ENCODE measurements at places on chromosomes 1 and 21.

DNA sequence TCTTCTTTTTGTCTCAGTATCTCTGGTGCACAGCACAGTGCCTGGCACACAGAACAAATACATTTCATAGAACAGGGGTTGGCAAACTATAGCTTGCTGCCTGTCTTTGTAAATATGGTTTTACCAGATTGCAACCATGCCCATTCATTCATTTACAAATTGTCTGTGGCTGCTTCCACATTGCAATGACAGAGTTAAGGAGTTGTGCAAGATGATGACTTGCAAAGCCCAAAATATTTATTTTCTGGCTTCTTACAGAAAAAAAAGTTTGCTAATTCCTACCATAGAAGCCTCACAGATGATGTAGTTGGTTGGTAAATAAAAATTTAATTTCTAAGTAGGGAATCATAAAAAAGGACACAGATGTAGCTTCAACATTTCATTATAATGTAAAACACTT, 11.2 kb upstream of the HMGB4 start:
- no peak for DNase-seq

DNA sequence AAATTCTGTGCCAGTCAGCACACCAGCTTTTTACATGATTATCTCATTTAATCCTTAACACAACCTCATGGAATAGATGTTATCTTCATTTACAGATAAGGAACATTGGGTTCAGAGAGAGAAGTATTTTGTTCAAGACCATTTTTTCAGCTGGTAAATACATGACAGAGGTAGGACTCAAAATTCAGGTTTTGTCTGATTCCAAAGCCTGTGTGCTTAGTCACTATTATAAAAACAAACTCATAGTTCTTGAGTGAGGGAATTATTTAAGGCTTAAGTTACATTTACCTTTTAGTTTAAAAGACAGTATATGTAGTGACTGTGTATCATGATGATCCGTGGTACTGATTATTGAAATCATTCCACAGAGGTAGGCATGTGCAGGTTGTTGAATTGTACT, 125.2 kb downstream of the MAGI3 start:
- no peak for DNase-seq

DNA sequence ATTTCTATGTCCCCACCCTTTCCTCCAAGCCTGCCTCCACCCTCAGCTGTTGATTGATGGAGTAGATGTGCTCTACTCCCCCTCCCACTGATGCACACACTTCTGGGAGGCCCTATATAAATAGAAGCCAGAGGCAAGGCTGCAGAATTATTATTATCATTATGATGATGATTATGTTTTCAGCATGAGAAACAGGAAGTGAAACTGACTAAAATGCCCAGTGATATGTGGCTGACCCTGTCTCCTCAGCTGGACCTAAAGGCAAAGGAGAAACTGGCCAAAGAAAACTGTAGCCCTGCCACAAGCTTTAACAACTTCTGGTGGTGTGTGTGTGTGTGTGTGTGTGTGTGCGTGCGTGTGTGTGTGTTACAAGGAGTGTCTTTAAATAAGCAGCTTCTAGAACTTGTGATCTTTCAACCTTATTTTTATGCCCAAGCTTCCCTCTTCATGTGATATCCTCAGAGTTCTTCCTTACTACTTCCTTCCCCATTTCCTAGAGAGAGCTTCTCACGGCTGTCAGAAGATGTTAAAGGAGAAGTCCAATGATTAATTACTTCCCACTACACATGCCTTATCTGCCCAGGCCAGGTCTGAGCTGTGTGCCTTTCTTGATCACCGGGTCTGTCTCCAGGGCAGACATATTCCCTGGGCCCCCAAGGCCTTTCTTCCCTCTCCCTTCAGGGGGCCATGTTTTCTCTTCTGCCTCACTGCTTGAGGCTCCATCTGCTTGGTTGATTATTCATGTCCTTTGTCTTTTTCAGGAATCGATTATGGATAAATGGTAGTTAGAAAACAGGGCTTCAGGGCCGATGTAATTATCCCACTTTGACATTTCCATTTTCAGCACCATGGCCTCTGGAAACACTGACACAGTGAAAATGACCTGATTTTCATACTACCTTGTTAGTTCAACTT, 11.6 kb upstream of the MAPKAPK2 start:
- DNase-seq = no peak

DNA sequence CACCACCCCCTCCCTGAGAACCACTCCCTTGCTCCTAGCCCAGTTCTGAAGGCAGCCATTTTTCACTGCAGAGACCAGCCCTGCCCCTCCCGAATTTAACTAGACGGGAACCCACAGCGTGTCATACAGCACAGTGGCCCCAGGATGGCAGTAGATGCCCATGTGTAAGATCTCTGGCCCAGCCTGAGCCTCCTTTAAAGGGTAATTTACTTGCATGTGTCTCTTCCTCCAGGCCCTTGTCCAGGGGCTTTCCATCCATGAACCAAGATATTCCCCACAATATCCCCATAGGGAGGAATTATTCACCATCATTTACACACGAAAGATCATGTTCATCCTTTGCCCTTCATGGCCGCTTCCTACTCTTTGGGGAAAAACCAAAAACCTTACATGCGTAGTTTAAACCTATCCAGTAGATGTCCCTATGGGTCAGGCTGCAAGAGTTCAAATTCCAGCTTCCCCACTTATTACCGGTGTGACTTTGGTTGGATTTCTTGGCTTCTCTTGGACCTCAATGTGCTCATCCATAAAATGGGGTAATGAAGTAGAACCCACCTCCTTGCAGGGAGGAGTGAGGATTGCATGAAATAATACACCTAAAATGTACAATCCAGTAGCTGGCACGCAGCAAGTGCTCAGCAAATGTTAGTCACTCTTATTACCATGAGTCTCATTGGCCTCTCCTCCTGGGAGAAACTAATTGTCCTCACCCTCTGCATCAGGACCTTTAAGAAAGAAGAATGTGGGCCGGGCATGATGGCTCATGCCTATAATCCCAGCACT, 4.0 kb upstream of the LACTBL1 start:
- peak; percentile 73 for DNase-seq

- DNase-seq = no peak
Observed at GRCh38 chr21:37560385-37560784, 193.8 kb downstream of the DYRK1A start.

DNA sequence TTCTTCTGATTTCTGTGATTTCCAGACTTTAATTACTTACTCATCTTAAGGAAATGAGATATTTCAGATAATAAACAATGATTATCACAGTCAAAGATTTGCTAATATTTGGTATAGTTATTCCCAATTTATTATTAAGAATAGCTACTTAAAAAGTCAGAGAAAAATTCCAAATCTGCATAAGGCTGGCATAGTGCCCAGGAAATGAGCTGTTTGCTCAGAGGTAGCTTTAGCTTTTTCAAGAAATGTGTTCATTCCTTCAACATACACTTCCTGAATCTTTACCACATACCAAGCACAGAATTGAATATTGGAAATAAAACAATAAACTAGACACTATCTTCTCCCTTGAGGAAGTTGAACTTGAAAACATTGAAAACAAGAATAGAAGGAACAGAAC, 44.3 kb upstream of the KCNK1 start:
- no peak for DNase-seq

DNA sequence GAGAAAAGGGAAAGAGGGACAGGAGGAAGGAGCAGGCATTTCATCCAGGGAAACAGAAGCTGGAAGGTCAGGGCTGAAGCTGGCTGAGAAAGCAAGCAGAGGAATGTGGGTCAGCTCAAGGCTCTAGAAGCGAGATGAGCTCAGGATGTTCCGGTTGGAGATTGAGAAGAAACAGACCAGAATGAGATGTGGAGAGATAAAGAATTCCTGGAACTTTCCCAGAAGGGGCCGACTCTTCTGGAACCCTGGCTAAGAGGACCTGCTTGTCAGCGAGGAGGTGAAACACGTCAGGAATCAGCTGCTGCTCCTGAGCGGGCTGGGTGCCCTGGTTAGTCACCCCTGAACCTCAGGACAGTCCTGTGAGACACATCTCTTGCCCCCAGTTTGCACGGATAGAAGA, 75.9 kb downstream of the HUNK start:
- DNase-seq = no peak

- DNase-seq = no peak
Observed at GRCh38 chr1:64065571-64065970, 137.9 kb upstream of the UBE2U start.

- no peak for DNase-seq
Observed at GRCh38 chr1:1026599-1027413, 6.9 kb downstream of the AGRN start.

GRCh38 chr1:222071387-222071786, 329.5 kb upstream of the DUSP10 start:
- DNase-seq = no peak

GRCh38 chr1:232334811-232335210, 295.1 kb downstream of the SIPA1L2 start:
- DNase-seq = no peak

DNA sequence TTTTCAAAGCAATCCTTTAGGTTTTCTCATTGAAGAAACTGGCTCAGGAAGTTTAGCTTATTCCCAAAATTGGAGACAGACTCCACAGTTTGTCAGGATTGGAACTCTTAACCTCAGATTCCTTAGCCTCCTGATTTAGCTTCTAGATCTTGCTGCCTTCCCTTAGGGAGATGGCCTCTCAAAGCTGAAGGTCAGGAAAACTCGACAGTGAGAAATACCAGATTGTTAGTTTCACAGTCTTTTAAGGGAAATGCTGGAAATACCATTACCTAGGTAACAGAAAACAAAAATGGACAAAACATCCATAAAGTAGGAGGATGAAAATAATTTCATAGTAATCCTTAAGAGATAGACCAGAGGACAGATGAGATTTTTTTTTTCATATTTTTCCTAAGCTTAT, 7.8 kb downstream of the RASAL2 start:
- no peak for DNase-seq

DNA sequence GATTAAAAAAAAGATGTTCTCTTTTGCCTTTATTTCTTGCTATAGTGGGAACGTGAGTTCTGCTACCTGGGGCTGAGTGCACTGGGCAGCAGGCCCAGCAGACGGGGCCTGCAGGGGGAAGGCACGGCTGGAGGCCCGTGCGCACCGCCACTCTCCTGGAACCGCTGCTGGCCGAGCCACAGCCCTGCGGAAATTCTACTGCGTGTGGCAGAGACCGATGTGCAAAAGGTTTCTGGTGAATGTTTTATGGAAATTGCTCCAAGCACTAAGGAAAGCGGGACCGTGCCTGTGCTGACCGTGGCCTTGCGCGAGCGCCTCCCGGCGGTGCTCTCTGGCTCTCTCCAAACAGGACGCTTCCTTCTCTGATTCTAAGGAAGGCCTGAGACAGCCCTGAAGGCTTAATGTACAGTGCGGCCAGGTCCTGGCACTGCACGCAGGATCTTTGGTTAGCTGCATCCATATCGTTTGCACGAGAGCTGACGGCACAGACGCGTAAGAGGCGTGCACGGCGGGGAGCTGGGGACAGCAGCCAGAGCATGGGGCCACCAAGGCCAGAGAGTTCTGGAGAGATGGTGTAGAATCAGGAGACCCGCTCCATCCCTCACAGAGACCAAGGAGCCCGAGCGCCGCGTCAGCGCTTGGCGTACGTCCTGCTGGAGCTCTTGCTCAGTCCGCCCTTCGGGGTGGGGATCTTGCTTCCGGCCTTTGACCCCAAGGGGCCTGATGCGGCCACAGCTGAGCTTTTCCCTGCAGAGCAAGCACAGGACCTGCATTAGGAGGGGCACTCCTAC, 18.7 kb upstream of the LRRC47 start:
- no peak for DNase-seq

DNA sequence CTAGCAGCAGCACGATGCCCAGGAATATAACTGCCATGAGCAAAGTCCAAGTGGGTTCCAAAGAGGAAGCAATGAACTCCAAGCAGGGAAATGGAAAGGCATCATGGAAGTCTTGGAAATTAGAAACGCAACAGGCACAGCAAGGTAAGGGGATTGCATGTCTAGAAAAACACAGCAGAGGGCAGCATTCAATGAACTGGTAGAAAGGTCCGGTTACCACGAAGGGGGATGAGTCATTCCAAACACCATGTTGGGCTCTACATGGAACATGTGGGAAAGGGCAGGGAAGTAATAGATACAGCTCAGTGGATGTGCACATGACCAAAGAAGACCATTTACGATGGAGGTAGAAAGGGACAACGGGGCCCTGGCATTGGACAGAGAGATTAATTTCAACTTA, 36.4 kb downstream of the RXRG start:
- peak; percentile 18 for DNase-seq

- DNase-seq = no peak
Observed at GRCh38 chr1:60904099-60904851, 178.1 kb upstream of the NFIA start.

GRCh38 chr1:174158767-174159251, 511 bp upstream of the RABGAP1L start:
- no peak for DNase-seq

GRCh38 chr1:81617308-81617967, 183.3 kb upstream of the ADGRL2 start:
- no peak for DNase-seq

DNA sequence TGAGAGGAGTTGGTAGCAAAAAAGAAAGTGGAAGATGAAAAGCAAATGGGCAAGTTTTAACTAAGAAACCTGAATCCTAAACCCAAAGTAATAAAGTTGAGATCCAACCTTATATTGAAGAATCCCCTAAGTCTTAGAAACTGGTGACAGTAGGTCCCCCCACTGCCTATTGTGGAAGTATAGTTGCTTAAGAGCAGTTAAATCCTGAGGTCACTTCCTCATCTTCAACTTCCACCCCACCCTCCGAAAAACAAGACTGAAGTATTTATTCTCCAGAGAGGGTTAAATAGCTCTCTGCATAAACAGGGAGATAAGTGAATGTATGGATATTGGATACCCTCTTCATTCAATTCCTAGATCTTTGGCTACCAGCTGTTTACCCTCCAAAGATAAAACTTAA, 3.3 kb upstream of the DSTYK start:
- DNase-seq = no peak

DNA sequence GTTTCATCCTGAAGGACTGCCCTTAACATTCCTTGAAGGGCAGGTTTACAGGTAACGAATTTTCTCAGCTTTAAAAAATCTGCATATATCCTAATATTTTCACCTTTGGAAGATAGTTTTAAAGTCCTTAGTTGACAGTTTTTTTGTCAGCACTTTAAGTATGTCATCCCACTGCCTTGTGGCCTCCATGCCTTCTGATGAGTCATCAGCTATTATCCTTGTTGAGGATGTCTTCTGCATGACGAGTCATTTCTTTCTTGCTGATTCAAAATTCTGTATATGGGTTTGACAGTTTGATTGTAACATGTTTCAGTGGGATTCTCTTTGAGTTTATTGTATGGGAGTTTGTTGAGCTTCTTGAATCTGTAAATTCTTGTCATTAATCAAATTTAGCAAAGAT, 500.6 kb downstream of the DISC1 start:
- peak; percentile 81 for DNase-seq

GRCh38 chr21:37564924-37565529, 198.5 kb downstream of the DYRK1A start:
- no peak for DNase-seq
